ENCODE measurements at places on chromosomes 2 and 18.

- no peak overlapping the region for H3K27ac ChIP-seq
- DNase-seq, result no peak
- H3K4me1 ChIP-seq, result no peaks in the 10 kb centered on the region
- H3K36me3 ChIP-seq, result no peaks in the 10 kb centered on the region
- H3K27me3 ChIP-seq, result no peaks in the 10 kb centered on the region
- no peak overlapping the region for H3K4me3 ChIP-seq
Measured at GRCh38 chr2:58202404-58202803, 38.7 kb downstream of the FANCL start.

GRCh38 chr2:217258170-217258569, 398.3 kb upstream of the TNP1 start:
- no peaks in the 10 kb centered on the region for H3K27me3 ChIP-seq
- no peak for DNase-seq
- H3K27ac ChIP-seq, result no peak overlapping the region
- no peaks in the 10 kb centered on the region for H3K4me1 ChIP-seq
- H3K36me3 ChIP-seq, result no peaks in the 10 kb centered on the region

- H3K4me1 ChIP-seq, result no peaks in the 10 kb centered on the region
- H3K36me3 ChIP-seq, result no peaks in the 10 kb centered on the region
- no peak overlapping the region for H3K27ac ChIP-seq
- H3K4me3 ChIP-seq, result no peak overlapping the region
Measured at GRCh38 chr18:10420561-10421352, 33.7 kb upstream of the APCDD1 start.

DNA sequence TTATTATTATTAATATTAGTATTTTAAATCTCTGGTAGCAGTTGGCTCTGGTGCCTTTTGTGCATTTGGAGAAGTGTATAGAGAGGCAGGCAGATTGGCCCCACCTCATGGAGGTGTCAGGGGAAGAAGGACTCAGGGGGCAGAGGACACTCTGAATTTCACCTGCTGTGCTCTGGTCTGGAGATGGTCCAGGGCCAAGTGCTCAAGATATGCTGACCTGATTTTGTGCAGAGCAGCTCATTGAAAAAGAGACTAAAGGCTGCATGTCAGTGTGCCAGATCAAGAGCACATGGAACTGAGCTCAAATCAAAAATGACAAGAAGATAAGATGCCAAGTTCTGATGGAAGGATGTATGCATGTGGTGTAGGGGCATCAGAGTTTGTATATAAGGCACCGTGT, 323.6 kb upstream of the TNP1 start:
- no peaks in the 10 kb centered on the region for H3K36me3 ChIP-seq
- DNase-seq, result no peak
- H3K4me3 ChIP-seq, result no peak overlapping the region

DNA sequence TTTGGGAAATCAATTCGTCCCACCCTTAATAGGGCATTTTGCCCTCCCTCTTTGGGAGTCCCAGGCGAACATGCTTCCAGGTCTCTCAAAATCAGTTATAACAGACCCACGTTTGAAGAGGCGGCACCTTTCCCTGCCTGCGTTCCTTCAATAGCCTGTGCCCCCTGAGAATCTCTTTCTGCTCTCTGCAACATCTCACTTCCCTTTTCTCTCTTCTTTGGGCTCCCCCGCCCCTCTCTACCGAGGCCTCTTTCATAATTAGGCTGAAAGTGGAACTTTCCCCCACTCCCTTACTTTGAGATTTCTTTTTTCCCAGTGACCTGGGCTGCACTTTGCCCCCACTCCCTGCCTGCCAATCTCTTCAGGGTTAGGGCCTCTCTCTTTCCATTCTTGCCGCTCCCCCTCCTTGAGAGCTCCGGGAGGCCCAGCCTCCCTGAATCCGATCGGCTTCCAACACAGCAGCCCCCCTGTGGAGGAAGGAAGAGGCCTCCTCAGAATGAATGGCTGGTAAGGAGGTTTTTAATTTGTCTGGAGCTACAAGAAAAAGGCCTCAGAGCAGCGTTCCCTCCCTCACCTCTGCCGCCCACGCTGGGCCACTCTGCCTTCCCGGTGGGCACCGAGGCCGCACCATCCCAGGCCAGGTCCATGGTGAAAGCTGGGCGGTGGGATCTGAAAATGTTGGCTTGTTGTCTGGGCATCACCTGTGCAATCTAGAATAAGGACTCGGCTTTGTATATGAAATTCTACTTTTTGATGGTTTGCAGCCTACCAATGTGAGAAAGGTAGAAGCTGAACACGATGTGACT, 162.6 kb upstream of the SIX3 start:
- no peak for DNase-seq
- no peaks in the 10 kb centered on the region for H3K4me1 ChIP-seq
- no peak overlapping the region for H3K27ac ChIP-seq
- H3K27me3 ChIP-seq, result no peaks in the 10 kb centered on the region
- no peaks in the 10 kb centered on the region for H3K36me3 ChIP-seq

- H3K27ac ChIP-seq, result no peak overlapping the region
- H3K36me3 ChIP-seq, result no peaks in the 10 kb centered on the region
- no peak overlapping the region for H3K4me3 ChIP-seq
Measured at GRCh38 chr2:180944372-180944771, 36.0 kb upstream of the UBE2E3 start.

- H3K4me1 ChIP-seq, result no peaks in the 10 kb centered on the region
- no peaks in the 10 kb centered on the region for H3K36me3 ChIP-seq
- no peak overlapping the region for H3K4me3 ChIP-seq
- no peaks in the 10 kb centered on the region for H3K27me3 ChIP-seq
- no peak overlapping the region for H3K27ac ChIP-seq
Measured at GRCh38 chr18:64747803-64748202, 598.9 kb upstream of the LINC00305 start.

All from testis (tissue), 5 donors.